ENCODE measurements at places on chromosomes 1 and 21.
A peak's percentile ranks its signal among the peaks of the same experiment; 100 is the strongest.

DNA sequence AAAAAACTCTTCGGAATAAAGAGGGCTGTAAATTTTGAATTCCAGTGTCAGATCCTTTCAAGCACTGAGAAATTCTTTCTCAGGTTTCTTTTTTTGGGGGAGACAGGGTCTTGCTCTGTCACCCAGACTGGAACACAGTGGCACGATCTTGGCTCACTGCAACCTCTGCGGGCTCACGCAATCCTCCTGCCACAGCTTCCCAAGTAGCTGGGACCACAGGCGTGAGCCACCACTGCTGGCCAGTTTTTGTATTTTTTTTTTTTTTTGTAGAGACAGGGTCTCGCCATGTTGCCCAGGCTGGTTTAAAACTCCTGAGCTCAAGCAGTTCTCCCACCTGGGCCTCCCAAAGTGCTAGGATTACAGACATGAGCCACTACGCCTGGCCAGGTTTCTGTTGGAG, 34.8 kb upstream of the EPHA8 start:
- no peaks in the 10 kb centered on the region for H3K27me3 ChIP-seq
- DNase-seq, result no peak
- peaks cover 6% of the 10 kb centered on the region for H3K4me1 ChIP-seq
- no peak overlapping the region for H3K27ac ChIP-seq
- H3K36me3 ChIP-seq, result no peaks in the 10 kb centered on the region

DNA sequence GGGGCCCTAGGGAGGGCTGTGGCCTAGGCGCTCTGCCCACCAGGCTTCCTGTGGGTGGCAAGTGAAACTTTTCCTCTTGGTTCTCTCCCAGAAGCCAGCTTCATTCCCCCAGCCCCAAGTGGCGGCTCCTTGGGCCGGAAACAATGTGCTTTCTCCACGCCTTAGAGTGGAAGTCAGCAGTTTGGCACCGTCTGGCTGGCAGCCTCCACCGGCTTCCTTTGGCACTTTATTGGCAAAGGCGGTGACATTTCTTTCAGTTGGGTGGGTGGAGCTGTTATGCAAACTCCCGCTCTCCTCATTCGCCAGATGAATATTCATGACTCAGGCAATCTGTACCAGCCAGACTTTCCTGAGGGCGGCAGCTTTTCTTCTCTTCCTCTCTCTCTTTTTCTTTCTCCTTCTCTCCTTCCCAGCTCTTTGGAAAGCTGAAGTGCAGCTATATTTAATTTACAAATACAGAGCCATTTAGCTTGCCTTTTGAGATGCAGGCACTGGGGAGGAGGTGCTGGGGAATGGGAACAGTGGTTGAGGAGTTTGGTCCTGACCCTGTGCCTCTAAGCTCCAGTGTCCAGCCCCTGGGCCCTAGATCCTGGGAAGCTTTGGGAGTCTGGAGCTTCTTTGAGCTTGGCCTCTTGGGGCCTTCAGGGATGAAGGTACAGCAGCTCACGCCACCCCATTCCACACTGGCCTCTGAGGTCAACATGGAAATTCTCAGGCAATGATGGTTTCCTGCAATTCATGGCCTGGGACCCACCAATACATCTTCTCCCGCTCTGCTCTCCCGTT, 67.8 kb upstream of the POU3F1 start:
- H3K27ac ChIP-seq, result no peak overlapping the region
- no peaks in the 10 kb centered on the region for H3K27me3 ChIP-seq
- H3K4me3 ChIP-seq, result no peak overlapping the region
- peak; percentile 82 for DNase-seq
- peaks cover 9% of the 10 kb centered on the region for H3K4me1 ChIP-seq

- H3K4me1 ChIP-seq, result no peaks in the 10 kb centered on the region
- no peak overlapping the region for H3K4me3 ChIP-seq
- DNase-seq, result no peak
- H3K27ac ChIP-seq, result no peak overlapping the region
- no peaks in the 10 kb centered on the region for H3K36me3 ChIP-seq
Observed at GRCh38 chr1:245433561-245433960, 278.8 kb downstream of the KIF26B start.

DNA sequence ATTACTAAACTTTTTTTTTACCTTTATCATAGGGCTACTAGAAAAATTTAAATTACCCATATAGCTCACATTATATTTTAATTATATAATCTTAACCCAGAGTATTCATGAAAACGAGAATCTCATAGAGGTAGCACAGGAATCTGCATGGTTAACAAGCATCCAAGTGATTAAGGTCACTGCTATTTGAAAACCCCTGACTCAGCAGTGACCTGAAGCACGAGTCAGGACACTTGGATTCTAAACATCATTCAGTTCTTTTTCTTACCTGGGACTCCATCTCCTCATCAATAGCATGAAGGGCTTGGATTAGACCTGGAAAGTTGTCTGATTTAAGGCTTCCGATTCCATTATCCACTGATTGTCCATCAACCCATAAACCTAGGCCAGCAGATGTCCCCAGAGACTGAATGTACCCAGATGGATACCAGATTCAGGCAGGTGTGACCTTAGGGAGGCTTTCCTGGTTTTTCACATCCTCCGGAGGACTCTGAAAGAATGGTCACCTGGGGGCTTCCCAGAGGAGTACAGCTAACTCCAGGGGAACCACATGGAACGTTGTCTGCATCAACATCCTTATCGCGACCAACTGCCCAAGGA, 174.3 kb downstream of the SETD4 start:
- 0 out of 2 replicates have a peak, but pooled peaks cover 8% of the 10 kb centered on the region for H3K27me3 ChIP-seq
- H3K27ac ChIP-seq, result no peak overlapping the region
- DNase-seq, result no peak
- no peaks in the 10 kb centered on the region for H3K36me3 ChIP-seq
- no peak overlapping the region for H3K4me3 ChIP-seq
- H3K4me1 ChIP-seq, result 0 out of 2 replicates have a peak, but pooled peaks cover 3% of the 10 kb centered on the region

GRCh38 chr1:51044199-51044598, 57.8 kb upstream of the C1orf185 start:
- no peaks in the 10 kb centered on the region for H3K4me1 ChIP-seq
- H3K36me3 ChIP-seq, result no peaks in the 10 kb centered on the region
- DNase-seq, result peak; percentile 2
- H3K27ac ChIP-seq, result no peak overlapping the region

DNA sequence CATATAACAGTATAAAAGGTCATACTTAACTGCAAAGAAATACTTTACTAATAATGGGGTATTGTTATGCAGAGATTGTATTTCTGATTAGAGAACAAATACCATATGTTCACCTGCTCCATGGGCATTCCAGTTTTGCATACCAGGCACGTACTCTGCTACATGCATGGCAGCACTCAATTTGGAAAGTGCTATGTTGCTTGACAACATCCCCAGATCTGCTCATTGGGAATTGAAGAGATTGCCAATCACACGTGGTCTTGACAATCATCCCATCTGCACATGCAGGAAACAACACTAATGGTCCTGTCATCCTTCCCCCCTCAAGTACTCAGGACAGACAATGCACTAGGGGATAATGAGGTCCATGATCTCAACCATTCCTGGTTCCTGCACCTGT, 63.4 kb upstream of the PDE4B start:
- no peaks in the 10 kb centered on the region for H3K4me1 ChIP-seq
- H3K36me3 ChIP-seq, result no peaks in the 10 kb centered on the region
- DNase-seq, result no peak
- no peak overlapping the region for H3K27ac ChIP-seq
- no peak overlapping the region for H3K4me3 ChIP-seq

DNA sequence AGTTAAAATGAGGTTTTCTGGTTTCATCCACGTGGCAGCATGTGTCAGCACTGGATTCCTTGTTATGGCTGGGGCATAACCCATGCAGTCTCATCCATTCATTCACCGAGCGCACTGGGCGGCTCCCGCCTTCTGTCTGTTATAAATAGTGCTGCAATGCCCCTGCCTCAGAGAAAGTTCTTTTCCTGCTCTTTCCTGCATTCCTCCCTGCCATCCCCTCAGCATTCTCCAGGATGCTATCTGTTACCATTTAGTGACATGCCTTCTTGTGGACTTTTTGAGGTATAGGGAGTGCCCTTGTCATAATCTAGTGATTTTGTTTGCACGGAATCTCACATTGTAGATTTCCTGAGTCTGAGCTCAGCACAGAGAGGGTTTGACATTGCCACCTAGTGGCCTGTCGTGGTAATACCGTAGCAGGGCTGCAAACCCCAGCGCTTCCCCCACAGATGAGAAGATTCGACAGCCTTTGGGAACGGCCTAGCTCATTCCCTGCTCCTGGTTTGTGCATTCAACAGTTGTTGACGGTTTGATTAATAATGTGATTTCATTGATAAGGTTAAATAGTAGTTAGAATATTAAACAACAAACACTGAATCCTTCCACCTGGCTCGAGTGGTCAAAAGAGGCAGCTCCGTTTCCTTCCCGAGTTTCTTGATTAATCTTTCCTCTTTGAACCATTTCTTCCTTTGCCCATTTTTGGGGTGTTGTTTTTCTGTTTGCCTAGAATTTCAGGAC, 46.3 kb downstream of the UMODL1 start:
- H3K4me3 ChIP-seq, result peak overlapping the region; percentile 62
- peak; percentile 88 for DNase-seq
- no peaks in the 10 kb centered on the region for H3K27me3 ChIP-seq
- H3K36me3 ChIP-seq, result no peaks in the 10 kb centered on the region
- peak overlapping the region; percentile 72 for H3K27ac ChIP-seq

DNA sequence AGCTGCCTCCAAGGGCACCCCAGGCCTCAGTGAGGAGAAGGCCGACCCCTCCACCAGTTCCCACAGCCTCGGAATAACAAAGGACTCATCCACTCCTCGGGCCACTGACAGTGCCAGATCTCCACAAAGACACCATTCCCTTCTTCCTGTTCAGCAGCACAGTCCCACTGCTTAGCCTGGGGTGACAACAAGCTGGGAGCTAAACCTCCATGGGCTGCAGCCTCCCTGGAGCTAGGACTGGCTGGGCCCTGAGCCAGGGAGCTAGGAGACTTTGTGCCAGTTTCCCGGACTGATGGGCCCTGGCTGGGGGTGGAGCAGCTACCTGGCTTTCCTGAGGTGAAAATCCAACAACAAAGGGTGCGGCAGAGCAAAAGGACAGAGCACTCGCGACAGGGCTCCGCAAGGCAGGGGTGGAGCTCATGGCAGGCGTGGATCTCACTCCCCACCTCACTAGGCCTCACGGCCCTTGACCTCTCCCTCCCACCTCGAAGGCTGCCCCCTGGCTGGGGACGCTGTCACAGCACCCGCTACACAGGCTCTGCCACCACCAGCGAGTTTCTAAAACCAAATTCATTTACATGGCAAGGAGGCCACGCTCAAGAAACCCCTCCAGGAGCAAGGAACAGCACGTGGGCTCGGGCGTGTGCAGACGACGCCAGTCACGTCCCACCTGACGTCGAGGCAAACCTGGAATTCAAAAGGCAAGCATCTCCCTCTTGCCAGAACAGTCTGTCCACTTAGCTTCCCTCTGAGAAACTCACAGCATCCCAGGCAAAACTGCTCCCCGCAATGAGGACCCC, 13.8 kb downstream of the SLC35E2B start:
- H3K27me3 ChIP-seq, result no peaks in the 10 kb centered on the region
- DNase-seq, result no peak
- H3K4me1 ChIP-seq, result no peaks in the 10 kb centered on the region
- no peaks in the 10 kb centered on the region for H3K36me3 ChIP-seq
- H3K4me3 ChIP-seq, result no peak overlapping the region

- H3K27me3 ChIP-seq, result no peaks in the 10 kb centered on the region
- 0 out of 2 replicates have a peak overlapping the region, but pooled peaks have one; percentile 72 for H3K27ac ChIP-seq
Observed at GRCh38 chr1:115324649-115325420, 13.2 kb downstream of the NGF start.

GRCh38 chr21:23601549-23601948, 2005.7 kb downstream of the MRPL39 start:
- no peak overlapping the region for H3K27ac ChIP-seq
- no peaks in the 10 kb centered on the region for H3K4me1 ChIP-seq
- no peak overlapping the region for H3K4me3 ChIP-seq
- H3K27me3 ChIP-seq, result no peaks in the 10 kb centered on the region

DNA sequence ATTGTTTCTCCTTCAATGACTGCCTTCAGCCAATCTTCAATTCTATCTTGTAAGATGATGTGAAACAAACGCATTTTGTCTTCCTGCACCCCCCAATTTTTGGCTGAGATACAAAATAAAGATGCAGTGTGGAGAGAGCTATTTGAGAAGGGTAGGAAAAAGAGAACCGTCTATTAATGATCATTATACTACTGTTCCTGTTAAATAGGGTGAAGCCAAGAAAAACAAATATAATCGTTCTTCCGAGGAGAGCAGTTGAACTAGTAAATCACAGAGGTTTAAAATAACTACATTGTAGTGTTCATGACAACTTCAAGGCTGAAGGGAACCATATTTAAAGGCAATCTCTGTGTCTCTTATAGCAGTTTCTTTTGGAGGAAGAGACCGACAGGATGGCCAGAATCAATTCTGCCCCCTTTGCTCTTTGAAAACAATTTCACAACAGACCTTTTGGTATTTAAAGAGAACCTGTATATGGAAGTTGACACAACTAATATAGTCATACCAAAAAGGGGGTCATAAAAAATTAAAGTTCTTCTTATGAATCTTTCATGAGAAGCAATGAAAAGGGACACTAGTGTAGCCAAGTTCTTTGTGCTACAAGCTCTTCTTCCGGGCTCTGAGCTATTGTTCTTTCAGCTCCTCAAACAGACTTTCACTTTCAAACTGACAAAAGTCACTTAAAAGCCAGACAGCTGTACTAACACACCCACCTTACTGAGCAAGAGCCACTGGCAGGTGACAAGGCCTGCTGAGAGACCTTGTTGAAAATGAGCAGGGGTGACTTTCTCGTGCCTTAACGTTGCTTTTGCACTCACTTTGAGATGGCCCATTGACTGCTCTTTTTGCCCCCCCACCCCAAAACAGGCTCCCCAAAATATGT, 30.9 kb downstream of the PROX1 start:
- no peak overlapping the region for H3K27ac ChIP-seq
- no peaks in the 10 kb centered on the region for H3K4me1 ChIP-seq
- no peaks in the 10 kb centered on the region for H3K27me3 ChIP-seq
- H3K4me3 ChIP-seq, result no peak overlapping the region

GRCh38 chr1:27548858-27549719, 54.9 kb downstream of the AHDC1 start:
- no peaks in the 10 kb centered on the region for H3K36me3 ChIP-seq
- DNase-seq, result no peak
- no peaks in the 10 kb centered on the region for H3K27me3 ChIP-seq
- H3K4me3 ChIP-seq, result no peak overlapping the region
- peaks cover 25% of the 10 kb centered on the region for H3K4me1 ChIP-seq

DNA sequence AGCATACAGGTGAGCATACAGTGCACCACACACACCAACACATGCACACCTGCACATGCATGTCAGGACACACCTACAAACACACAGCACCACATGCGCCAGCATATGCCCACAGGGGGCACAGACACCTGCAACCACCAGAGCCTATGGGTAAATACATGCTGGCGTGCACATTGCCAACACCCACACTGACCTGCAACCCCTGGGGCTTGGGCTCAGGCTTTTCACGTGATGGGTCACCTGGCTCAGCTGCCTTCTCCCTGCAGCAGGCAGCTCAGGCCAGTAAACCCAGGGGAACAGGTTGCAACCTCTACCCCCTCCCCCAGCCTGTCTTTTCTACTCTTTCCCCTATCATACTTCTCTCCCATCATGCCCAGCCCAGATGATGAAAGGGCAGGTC, 8.1 kb downstream of the CD247 start:
- H3K4me3 ChIP-seq, result no peak overlapping the region
- peaks cover 18% of the 10 kb centered on the region for H3K27me3 ChIP-seq
- H3K4me1 ChIP-seq, result no peaks in the 10 kb centered on the region

Measured in GM23248 (cell line).